Activated CD8-positive, alpha-beta memory T cell treated with anti-CD3 and anti-CD28 coated beads for 48 hours (primary cell): ENCODE measurements at places on chromosomes 12 and 14.

- DNase-seq, result no peak
Observed at GRCh38 chr12:88248606-88249005, 106.5 kb downstream of the TMTC3 start.

DNA sequence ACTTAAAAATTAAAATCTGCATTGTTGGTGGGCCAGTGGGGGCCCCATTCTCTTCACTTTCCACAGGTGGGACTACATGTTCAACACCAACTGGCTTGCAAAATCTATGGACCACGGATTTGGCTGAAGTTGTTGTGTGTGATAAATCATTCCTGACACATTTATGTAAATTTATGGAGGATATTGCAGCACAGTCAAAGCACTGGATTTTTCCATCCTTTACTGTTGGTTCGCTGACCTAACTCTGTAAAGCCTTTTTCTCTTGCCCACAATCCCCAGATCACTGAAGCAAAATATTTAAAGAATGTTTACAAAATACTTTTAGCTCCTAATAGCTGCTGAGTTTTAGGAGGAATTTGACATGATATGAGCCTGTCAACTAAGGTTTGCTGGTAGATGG is 219.7 kb upstream of the PRICKLE1 start:
- no peak for DNase-seq

- DNase-seq, result peak; percentile 2
Observed at GRCh38 chr12:81758421-81759189, 545 bp downstream of the PPFIA2 start.

DNA sequence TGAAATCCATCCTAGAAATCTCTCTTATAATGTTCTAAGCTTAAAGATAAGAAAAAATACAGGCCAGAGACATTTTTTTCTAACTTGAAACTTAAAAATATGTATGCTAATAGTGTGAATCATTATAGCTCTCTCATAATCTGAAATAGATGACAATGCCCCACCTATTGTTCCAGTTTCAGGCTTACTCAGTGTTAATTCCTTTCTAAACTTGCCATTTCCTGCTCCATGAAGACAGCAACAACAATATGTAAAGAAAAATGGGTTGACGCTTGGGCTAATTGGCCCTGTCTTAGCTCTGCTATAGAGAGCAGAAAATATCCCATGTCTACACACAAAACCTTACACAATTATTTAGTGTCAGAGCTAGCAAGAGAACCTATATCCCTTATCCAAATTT is 37.1 kb downstream of the LMO3 start:
- no peak for DNase-seq

- DNase-seq, result no peak
Observed at GRCh38 chr12:26113181-26113654, 11.6 kb downstream of the BHLHE41 start.

DNA sequence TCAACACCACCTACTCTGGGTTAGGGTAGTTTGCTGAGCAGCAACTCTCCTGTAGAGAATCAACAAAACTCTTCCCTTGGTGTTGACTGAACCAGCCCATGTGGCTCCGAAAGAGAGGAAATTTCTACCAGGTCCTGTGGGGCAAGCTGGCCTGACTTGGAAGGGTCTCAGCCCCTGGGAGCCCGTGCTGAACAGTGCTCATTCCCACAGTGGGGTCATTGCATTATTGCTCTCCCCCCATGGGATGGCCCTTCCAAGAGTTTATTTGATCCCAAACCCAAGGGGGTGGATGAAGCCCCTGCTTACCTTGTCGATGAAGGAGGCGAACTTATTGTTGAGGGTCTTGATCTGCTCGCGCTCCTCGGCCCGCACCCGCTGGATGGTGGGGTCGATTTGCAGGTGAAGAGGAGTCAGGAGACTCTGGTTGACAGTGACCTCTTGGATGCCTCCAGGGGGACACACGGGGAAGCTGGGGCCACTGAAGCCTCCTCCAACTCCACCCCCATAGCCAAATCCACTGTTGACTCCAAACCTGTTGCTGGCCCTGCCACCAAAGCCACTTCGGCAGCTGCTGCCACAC is 580 bp downstream of the KRT75 start:
- DNase-seq, result no peak

GRCh38 chr12:62517887-62518286 is 51.3 kb downstream of the MON2 start:
- no peak for DNase-seq

- DNase-seq, result no peak
Observed at GRCh38 chr12:76568888-76569551, 9.4 kb upstream of the OSBPL8 start.
